ENCODE measurements at places on chromosomes 7 and 10. TPM values are rescaled to one million over a fixed set of nuclear protein-coding genes. Genes with fewer than 3 reads are reported as not detected.

MIOS gene
- total RNA-seq: 51.3 TPM

ELFN1 gene
- 3.2 TPM for total RNA-seq

DNA sequence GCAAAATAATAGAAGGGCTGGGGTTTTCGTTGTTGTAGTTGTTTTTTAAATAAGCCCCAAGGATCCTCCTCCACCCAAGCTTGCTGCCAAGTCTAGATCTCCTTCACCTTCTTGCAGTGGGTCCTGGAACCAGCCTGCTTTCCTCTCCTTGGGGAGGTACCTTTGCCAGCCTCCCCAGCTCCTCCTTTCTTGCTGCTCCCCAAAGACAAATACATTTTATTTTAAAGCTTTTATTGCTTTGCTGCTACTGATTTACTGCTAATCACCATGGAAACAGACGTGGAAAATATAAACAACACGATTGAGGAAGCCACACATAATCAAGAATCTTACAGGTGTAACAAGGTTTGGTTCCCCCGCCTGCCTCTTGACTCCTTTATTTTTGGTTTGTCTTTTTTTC is 17.4 kb upstream of the SLF2 start:
- no peaks in the 10 kb centered on the region for H3K4me1 ChIP-seq
- H3K27me3 ChIP-seq: no peaks in the 10 kb centered on the region
- DNase-seq: peak; percentile 8
- no peaks in the 10 kb centered on the region for H3K36me3 ChIP-seq
- no peak overlapping the region for H3K4me3 ChIP-seq
- H3K27ac ChIP-seq: no peak overlapping the region

- H3K4me3 ChIP-seq: no peak overlapping the region
- H3K27ac ChIP-seq: no peak overlapping the region
- DNase-seq: no peak
- H3K4me1 ChIP-seq: no peaks in the 10 kb centered on the region
- H3K36me3 ChIP-seq: no peaks in the 10 kb centered on the region
Observed at GRCh38 chr10:120990831-120991230, 139.7 kb downstream of the WDR11 start.

GRCh38 chr10:76550806-76551205 is 1086.8 kb downstream of the KCNMA1 start:
- no peak overlapping the region for H3K27ac ChIP-seq
- H3K4me1 ChIP-seq: peaks cover 6% of the 10 kb centered on the region
- H3K27me3 ChIP-seq: no peaks in the 10 kb centered on the region
- H3K4me3 ChIP-seq: no peak overlapping the region
